DMS79 treated with DMSO at 0.1 percent for 48 hours (cell line): ENCODE measurements at places on chromosomes 16 and 17.

DNA sequence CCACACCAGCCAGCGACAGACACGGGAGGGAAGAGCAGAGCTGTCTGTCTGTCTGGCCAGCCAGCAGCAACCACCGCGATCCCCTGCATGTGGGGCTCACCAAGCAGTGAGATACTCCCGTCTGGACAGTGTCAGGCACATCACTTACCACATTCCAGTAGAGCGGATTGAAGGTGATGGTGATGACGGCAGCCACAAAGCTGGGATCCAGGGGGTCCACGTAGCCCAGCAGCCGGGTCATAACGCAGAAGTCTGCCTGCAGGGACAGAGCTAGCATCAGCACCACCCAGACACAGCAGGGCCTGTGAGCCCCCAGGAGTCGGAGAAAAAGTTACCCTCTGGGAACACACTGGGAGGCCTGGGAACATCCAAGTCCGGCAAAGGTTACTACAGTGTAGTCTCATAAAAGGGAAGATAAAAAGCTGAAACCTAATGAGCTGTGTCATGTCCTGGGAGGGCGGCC, 14.7 kb downstream of the PEMT start:
- no peak for DNase-seq

DNA sequence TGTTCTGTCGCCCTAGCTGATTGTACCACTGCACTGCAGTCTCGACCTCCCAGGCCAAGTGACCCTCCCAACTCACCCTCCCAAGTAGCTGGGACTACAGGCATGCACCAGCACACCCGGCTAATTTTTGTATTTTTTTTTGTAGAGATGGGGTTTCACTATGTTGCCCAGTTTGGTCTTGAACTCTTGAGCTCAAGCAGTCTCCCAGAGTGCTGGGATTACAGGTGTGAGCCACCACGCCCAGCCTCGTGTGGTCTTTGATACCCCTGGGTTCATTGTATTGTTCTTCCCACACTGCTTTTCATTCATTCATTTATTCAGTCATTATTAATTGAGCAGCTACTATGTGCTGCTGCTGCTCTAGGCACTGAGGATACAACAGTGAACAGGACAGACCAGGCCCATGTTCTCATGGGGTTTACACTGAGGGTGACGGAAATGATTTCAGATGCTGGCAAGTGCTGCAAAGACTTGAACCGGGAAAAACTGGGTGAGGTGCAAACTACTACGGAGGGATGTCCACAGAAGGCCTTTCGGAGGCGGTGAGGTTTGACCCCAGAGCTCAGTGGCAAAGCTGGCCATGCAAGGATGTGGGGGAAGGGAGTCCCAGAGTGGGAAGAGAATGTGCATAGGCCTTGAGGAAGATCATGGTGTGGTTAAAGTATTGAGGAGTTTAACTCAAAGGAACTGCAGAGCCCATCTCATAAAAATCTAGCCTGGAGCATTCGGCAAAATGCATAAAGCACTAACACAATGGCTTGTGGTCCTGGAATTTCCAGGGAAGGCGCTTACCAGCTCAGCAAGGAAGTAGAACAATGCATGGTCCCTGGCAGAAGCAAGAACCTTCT, 10.9 kb downstream of the ABCC1 start:
- no peak for DNase-seq

- no peak for DNase-seq
Observed at GRCh38 chr16:66984892-66985311, 3.5 kb upstream of the CES4A start.

DNA sequence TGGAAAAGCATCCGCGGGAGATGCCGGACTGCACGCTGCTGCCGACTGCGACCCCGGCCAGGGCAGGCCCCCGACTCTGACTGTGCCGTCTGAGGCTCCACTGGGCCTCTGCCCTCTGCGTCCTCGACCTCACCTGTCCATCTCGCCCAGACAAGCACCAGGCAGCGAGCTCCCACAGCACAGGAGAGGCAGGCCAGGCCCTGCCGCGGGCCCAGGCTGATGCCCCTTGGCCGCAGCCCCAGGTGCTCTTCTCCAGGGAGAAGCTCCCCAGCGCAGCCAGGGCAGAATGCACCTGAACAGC, 98.1 kb upstream of the DNAH17 start:
- DNase-seq, result no peak

GRCh38 chr17:82309656-82310570, 7.5 kb downstream of the CD7 start:
- DNase-seq, result no peak

DNA sequence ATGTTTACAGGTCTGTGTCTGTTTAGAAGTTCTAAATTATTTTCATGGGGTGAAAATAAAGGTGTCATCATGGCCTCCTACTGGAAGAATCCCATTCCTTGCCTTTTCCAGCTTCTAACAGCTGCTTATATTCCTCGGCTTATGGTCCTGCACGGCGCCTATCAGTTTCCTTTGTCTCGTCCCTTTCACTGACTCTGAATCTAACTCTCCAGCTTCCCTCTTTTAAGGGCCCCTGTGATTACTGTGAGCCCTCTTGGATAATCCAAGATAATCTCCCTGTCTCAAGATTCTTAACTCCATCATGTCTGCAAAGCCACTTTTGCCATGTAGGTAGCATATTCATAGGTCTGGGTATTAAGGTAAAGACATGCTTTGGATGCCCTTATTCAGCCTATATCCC, 441.0 kb upstream of the ERCC4 start:
- no peak for DNase-seq

DNA sequence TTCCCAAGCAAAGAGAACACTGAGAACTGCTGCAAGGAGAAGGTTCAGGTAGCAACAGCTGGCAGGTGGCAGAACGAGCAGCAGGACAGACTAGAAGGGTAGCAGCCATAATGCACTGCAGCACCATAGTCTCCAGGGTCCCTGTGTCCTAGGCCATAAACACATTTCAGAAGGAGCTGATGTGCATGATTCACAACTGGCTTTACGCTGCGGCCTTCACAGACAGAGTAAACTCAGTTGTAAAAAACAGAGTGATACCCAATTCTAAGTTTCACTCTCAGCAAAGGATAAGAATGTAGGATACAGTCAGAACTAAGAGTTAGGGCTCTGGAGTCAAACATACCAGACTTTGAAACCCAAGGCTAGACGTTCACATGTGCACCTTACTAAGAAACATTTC, 24.4 kb downstream of the ARHGAP17 start:
- no peak for DNase-seq

DNA sequence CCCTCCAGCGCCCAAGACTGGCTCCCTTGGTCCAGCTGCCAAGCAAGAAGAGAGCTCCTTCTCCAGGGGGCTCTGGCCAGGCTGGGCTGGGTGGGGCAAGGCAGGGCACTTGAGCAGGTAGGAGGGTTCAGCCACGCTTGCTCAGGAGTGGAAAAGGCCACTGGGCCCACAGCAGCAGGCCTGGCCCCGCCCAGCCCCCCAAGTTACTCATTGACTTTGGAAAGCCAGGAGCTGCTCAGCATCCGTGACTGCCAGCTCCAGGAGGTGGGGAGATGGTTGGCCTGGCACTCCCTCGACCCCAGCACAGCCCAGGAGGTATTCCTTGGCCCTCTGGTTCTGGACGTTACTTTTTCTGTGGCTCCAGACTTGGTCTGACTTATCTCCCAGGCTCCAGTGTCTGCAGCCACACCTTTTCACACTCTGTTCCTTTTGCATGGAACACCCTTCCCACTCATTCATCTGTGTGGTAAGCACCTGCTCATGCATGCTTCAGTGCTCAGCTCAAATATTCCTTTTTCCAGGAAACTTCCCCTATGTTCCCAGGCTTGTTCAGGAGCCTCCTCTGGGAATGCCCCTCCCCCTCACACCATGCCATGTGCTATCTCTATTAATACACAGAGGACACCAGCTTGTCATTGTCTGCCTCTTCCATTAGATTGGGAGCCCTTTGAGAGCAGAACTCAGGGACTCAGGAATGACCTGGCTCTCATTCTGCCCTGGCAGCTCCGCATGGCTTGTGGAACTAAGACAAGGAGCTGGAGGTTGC, at the start of gene CDH16:
Gene CDH16, minus strand, starts transcription at position 83 of the 766 bp plus-strand sequence. CDS start 820 bp downstream, outside the sequence.
- no peak for DNase-seq

- DNase-seq, result no peak
Observed at GRCh38 chr17:28397275-28397674, 8.7 kb downstream of the SLC46A1 start.

- DNase-seq, result no peak
Observed at GRCh38 chr17:65857718-65858117, 296.3 kb upstream of the AXIN2 start.

GRCh38 chr17:9028202-9028987, 7.1 kb downstream of the NTN1 start:
- DNase-seq, result no peak

- DNase-seq, result no peak
Observed at GRCh38 chr16:76899767-76900166, 291.2 kb upstream of the MON1B start.

GRCh38 chr16:78794581-78795250, 695.3 kb downstream of the WWOX start:
- no peak for DNase-seq

GRCh38 chr16:89918453-89919347, at the start of gene MC1R:
Gene MC1R, plus strand, starts transcription at chr16:89918862. Its CDS starts 397 bp downstream, at chr16:89919259.
- DNase-seq, result no peak

- DNase-seq, result no peak
Observed at GRCh38 chr17:43983515-43984411, 20.7 kb upstream of the NAGS start.

- no peak for DNase-seq
Observed at GRCh38 chr17:4959261-4959965, 8.2 kb downstream of the SPAG7 start.

- no peak for DNase-seq
Observed at GRCh38 chr16:84715424-84715823, 15.6 kb downstream of the USP10 start.

DNA sequence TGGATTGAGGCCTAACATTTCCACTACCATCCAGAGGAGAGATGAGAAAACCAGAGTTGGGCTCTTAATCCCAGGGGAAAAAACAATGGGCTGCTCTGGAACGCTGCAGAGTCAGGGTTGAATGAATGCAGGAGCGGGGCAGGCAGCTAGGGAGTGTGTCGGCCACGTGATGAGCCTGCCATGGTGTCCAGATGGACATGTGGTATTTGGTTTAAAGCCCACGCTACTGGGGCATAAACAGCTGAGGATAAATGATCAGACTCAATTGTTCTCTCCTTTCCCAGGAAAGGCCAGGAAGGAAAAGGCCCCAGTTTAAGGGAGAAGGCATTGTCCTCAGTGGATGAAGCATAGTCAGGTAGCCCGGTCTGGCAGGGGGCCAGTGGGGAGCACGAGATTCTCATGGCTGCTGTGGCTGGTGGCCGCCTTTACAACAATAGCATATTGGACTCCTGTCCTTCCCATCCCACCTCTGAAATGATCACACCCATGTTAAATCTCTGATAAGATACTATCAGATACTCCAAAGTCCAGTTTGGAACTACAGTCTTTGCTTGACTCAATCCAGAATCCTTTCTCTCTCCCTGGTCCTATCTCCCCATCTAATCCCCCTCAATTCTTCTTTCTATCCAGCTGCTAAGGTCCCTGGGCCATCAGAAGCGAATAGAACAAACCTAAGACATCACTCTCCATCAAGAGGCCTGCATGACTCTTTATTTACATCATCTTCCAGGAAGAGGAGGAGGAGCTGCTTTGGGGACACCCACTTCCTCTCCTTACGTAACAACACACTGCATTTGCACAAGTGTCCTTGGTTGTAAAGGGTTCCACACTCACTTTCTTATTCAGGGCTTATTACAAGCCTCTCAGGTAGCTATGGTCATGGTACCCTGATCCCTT, 20.4 kb downstream of the CA4 start:
- DNase-seq, result no peak

DNA sequence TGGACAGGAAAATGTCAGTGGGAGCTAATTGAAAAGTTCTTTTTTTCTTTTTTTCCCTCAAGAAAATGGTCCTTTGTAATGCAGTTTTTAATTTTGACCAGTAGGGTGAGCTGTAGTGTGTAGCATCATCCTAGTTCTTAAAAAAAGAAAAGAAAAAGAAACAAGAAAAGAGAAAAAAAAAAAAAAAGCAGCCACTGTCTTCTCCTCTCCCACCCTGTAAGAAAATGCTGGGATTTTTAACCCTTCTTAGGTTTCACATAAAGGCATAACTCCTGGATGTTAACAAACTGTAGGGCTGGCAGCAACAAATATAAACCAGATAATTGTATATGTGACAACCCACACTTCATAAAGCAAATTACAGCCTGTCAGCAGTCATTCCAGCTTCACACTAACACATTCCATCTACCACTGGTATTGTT, 78.1 kb downstream of the SKAP1 start:
- DNase-seq, result peak; percentile 62

GRCh38 chr16:2194852-2195321, 1.5 kb downstream of the CASKIN1 start:
- peak; percentile 75 for DNase-seq

DNA sequence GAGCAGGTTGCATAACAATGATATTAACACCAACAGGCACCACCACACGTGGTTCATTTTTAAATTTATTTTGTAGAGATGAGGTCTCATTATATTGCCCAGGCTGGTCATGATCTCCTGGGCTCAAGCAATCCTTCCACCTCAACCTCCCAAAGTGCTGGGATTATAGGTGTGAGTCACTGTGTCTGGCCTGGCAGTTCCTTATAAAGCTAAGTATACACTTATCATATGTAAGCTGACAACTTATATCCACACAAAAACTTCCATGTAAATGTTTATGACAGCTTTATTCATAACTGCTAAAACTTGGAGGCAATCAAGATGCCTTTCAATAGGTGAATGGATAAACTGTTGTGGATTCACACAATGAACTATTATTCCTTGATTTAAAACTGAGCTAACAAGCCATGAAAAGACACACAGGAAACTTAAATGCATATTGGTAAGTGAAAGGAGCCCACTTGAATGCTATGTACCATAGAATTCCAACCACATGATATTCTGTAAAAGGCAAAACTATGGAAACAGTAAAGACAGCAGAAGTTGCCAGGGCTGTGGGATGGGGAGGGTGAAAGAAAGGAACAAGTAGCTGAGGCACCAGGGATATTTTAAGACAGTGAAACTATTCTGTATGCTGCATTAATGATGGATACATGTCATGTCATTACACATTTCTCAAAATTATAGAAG, 156.5 kb upstream of the KCNJ18 start:
- no peak for DNase-seq

DNA sequence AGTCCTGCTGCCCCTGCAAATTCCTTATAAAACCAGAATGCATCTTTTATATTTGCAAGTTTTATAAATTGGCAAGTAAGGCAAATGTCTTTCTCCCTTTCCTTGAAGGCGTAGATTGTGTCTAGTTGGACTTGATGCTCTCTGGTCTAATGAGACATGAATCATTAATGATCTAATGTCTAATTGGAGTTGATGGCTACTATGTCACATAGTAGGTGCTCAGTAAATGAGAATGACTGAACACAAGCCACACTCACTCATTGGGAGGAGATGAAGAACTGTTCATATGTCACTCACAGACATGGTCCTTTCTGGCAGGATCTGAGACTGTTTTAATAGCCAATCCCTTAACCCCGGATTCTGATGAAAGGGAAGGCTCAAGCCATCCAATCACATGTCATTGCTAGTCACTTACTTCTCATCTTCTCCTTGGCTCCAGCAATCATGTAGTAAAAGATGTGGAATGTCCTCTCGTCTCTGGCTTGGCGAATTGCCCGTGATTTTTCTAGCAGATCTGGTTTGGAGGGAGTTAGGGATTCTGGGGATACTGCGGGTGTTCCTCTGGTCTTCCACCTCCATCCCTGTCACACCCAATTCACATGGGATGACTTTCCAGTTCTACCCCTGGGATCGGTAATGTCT, 81.0 kb downstream of the MYH11 start:
- no peak for DNase-seq
